ENCODE measurements at places on chromosomes 6 and 20.

- DNase-seq, result no peak
Measured at GRCh38 chr6:107670792-107671199, 153.3 kb downstream of the SCML4 start.

- no peak for DNase-seq
Measured at GRCh38 chr6:8908638-8909037, 473.3 kb upstream of the SLC35B3 start.

- DNase-seq, result no peak
Measured at GRCh38 chr20:46191611-46192010, 73.5 kb downstream of the CD40 start.

DNA sequence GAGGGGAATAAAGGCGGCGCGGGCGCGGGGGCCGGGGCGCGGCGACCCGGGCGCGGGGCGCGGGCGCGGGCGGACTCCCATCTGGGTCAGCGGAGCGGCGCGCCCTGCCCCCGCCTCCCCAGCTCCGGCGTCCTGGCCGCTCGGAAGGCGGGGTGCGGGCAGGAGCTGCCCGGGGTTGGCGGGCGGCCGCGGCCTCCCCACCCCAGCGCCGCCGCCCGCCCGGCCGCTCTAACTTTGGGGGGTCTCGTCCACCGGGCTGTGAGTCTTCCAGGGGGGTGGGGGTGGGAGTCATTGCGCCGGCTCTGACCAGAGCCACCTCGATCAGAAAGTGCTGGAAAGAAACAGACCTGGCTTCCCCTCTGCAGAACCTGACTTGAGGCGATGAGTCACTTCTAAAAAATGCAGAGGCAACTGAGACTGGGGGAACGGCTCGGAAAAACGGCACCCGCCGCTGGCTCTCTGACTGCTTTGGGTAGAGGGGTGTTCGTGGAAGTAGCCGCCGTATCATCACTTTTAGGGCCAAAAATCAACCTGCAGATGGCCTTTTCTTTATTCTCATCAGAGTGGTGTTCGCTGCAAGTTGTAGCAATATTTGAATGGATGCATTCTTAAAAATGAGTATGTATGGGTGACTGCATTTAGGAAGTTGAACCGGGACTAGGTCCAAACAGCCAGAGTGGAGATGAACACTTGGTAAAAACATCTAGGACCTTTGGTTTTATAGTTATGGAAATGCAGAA lies 667 bp downstream of the CAP2 start:
- no peak for DNase-seq

GRCh38 chr6:112205427-112206109 lies 48.8 kb downstream of the LAMA4 start:
- no peak for DNase-seq

DNA sequence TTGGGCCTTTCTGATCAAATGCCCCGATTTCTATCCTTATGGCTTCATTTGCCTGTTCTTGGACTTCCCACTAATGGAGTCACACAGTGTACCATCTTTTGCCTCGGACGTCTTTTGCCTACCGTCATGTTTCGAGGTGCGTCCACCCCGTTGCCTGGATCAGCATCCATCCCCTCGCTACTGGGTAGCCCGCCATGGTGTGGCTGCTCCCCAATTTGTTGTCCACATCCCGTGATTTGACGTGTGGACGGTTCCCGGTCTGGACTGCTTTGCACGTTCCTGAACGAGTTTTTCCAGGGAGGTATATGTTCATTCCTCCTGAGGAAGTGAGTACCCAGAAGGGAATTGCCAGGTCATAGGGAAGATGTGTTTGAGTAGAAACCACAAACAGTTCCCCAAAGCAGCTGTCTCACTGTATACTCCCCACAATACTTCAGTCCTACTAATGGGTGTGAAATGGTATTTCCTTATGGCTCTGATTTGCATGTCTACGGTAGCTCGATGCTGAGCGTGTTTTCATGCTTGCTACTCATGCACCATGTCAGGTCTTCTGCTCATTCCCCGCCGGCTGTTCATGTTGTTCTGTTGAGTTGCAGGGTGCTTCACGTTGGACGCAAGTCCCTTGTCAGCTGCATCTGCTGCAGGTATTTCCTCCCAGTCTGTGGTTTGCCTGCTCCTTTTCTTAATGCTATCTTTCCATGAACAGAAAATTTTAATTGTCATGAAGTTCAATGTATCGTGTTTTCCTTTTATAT lies 86.8 kb upstream of the AFDN start:
- DNase-seq, result no peak

GRCh38 chr6:87155842-87156815 lies 764 bp downstream of the ZNF292 start:
- DNase-seq, result no peak

DNA sequence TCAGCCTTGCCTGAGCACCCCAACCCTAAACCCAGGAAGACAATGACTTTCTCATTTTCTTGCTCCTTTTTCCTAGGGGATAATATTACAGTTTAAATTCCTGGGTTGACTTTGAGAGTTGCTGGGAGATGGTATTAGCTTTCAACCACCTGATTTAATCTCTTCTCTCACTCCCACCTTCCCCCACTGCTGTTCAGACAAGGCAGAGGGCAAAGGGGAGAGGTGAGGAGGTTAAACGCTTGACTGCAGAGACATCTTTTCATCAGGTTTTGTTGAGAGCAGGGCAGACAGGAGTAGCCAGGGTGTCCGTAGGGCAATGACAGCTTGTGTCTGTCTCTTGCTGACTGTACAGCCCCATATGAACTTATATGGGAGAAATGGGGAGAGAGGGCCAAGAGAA lies 811.2 kb downstream of the MAFB start:
- DNase-seq, result no peak

- no peak for DNase-seq
Measured at GRCh38 chr20:48437146-48437545, 390.7 kb downstream of the PREX1 start.

DNA sequence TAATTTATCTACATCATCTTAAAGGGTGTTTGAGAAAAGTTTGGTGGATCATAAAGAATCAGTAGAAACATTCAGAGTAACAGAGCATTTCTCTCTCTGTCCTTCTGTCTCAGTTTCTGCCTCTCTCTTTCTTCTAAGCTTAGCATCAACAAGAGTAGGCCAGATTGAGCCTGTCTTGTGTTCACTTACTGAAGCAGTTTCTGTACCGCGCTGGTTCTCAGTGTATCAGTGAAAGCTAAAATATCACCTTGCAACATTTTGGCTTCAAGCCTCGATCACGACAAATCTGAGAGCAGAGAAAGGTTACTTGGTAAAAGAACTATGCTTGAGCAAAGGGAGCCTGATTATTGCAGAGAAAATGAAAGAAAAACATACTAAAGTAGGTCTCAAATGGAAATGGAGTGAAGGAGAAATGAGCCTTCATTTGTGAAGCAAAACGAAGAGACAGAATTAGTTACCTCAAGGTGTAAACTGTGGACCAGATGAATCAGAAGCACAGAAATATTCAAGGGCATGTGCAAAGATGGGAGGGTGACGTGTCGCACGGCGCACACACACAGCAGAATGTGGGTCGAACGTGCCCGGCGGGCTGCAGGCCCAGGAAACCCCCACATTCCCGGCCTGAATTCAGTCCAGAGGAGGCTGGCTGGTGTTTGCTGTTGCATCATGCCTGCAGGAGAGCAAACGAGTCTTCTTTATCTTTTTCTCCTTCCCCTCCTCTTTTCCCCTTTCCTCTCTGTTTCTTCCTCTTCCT lies 509.3 kb downstream of the QKI start:
- DNase-seq, result no peak
